ENCODE measurements at places on chromosomes 16 and 17. TPM values are rescaled to one million over a fixed set of nuclear protein-coding genes. Genes with fewer than 3 reads are reported as not detected.

The CHRNE gene
- total RNA-seq: 0.15 TPM

DNA sequence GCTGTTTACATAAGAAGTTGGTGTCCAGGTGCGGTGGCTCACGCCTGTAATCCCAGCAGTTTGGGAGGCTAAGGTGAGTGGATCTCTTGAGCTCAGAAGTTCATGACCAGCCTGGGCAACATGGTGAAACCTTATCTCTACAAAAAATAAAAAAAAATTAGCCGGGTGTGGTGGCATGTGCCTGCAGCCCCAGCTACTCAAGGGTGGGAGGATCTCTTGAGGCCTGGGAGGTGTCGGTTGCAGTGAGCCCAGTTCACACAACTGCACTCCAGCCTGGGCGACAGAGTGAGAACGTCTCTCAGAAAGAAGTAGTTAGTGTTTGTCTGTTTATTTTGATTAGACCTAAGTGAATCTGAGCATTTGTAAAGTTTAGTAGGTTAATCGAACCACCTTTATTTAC lies 12.8 kb downstream of the DDX19A start:
- H3K27ac ChIP-seq: no peak overlapping the region
- H3K4me1 ChIP-seq: no peaks in the 10 kb centered on the region
- no peak for DNase-seq
- H3K36me3 ChIP-seq: peaks cover 21% of the 10 kb centered on the region
- no peak overlapping the region for H3K4me3 ChIP-seq

DNA sequence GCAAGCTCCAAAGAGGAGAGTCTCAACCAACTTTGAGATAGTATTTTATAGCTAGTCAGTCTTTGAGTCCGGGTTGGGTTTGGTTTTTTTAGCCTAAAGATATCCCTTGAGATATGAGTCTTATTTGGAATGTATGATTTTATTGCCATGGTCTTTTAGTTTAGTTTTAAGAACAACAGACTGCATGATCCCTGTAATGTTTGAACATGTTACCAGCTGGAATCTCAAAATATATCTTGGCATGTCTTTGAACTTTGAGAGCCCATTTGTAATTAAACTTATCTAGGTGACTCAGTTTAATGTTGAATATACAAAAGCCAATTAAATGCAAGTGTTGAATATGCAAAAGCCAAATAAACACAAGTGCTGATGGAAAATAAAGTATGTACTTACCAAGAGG lies 100.6 kb downstream of the TANGO6 start:
- H3K27ac ChIP-seq: no peak overlapping the region
- no peak overlapping the region for H3K4me3 ChIP-seq
- H3K4me1 ChIP-seq: no peaks in the 10 kb centered on the region
- H3K27me3 ChIP-seq: no peaks in the 10 kb centered on the region
- no peak for DNase-seq
- H3K36me3 ChIP-seq: no peaks in the 10 kb centered on the region

DNA sequence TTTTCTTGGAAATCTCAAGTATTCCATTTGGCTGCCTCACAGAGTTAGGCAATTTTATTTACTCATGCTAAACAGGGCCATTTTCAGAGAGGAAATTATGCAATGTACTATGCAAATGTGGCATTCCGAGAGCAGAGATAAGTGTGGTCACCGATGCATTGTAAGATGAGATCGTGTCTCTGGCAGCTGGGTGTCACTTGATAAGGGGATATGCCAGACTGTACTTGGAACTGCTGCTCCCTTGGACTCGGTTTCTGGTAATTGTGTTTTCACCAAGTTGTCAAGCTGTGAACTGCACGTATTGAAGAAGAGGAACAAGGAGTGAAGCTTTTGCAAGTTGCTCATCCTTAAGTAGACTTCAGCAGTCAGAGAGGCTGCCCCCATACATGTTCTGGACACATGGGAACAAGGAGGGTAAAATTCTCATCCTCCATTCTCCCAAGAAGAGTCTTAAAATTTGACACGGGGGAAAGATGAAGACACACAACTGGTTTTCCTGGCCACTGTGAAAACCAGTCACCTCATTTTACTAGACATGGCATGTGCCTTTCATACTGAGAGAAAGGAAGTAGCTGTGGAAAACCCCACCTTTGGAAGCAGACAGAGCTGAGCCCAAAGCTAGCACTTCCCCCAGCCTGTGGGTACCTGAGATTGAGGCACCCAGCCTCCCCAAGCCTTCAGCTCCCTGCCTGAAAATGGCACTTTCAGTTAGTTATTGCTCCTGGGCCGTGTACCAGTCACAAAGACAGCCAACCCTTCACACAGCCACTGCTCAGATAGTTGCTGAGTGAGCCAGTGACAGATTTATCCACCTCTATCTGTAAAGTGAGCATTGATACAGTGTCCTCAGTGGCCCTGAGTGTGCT lies 150.7 kb downstream of the SOCS1 start:
- H3K36me3 ChIP-seq: no peaks in the 10 kb centered on the region
- H3K27ac ChIP-seq: no peak overlapping the region
- no peak for DNase-seq
- H3K4me1 ChIP-seq: no peaks in the 10 kb centered on the region

The KRTAP4-5 gene
- not detected for total RNA-seq

The PABPN1L gene
- not detected for total RNA-seq

DNA sequence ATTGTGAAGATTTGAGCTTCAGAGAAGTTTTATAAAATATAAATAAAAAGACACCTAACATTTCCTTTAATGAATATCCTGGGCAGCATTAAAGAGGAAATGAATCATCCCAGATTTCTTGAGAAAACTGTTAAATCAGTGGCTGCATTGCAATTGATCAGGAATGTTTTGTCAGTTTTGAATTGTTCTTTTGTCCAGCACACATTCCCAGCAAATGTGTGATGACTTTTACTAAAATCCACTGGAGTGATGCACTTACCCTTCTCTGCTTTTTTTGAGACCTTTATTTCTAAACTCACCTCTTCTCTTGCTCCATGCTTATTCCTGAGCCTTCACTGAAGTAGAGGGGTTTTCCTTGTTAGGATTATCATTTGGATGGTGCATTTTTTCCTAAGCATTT lies 1307.2 kb downstream of the CDH8 start:
- no peak for DNase-seq
- no peaks in the 10 kb centered on the region for H3K36me3 ChIP-seq
- H3K27ac ChIP-seq: no peak overlapping the region
- H3K27me3 ChIP-seq: no peaks in the 10 kb centered on the region

The EVPLL gene
- not detected for total RNA-seq
